Tibial nerve (tissue), 4 donors: ENCODE measurements at places on chromosomes 1 and 21. TPM values are rescaled to one million over a fixed set of nuclear protein-coding genes. Genes with fewer than 3 reads are reported as not detected.

GRCh38 chr1:107896936-107897335, 68.0 kb downstream of the VAV3 start:
- H3K36me3 ChIP-seq: no peaks in the 10 kb centered on the region
- DNase-seq: no peak
- H3K27me3 ChIP-seq: no peaks in the 10 kb centered on the region
- H3K4me3 ChIP-seq: no peak overlapping the region
- no peaks in the 10 kb centered on the region for H3K4me1 ChIP-seq

- no peak overlapping the region for H3K27ac ChIP-seq
- H3K27me3 ChIP-seq: no peaks in the 10 kb centered on the region
- no peak for DNase-seq
- no peaks in the 10 kb centered on the region for H3K4me1 ChIP-seq
- H3K4me3 ChIP-seq: no peak overlapping the region
- no peaks in the 10 kb centered on the region for H3K36me3 ChIP-seq
These were observed 15.8 kb upstream of the TTC22 start for GRCh38 chr1:54816951-54817350.

DNA sequence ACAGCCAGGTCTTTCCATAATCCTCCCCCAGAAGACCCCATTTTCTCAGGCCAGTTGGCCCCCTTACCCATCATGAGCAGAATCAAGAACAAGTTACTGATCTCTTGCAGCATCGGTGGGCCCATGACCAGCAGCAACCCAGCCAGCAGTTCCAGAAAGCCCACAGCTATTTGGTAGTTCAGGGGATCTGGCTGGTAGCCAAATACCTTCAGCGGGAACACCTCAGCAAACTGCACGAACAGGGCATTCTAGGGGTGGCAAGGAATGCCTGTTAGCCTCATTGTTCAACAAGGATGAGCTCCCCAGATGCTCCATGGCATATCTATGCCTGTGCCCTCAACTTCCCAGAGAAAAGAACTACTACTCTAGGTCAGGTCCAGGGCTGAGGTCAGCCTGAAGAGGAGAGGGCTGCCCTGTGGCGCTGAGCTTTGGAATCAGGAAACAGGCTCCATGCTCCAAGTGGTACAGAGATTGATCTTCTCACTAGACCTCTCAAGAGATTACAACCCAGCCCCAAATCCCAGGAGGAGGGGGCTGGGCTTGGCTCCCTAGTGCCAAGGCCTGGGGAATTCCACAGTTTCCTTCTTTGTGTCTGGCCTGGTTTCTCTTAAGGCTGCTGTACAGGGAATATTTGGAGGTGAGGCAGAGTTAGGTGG, 1.3 kb downstream of the TMEM35B start:
- peak overlapping the region; percentile 72 for H3K4me3 ChIP-seq
- peak overlapping the region; percentile 91 for H3K27ac ChIP-seq
- H3K4me1 ChIP-seq: peaks cover 34% of the 10 kb centered on the region
- no peaks in the 10 kb centered on the region for H3K36me3 ChIP-seq
- no peaks in the 10 kb centered on the region for H3K27me3 ChIP-seq

GRCh38 chr1:234768171-234768568, 158.2 kb upstream of the IRF2BP2 start:
- H3K27me3 ChIP-seq: no peaks in the 10 kb centered on the region
- no peak for DNase-seq
- H3K36me3 ChIP-seq: no peaks in the 10 kb centered on the region
- no peaks in the 10 kb centered on the region for H3K4me1 ChIP-seq

GRCh38 chr1:153032677-153033308, 1.8 kb downstream of the SPRR1B start:
- H3K27me3 ChIP-seq: no peaks in the 10 kb centered on the region
- no peak overlapping the region for H3K4me3 ChIP-seq
- no peaks in the 10 kb centered on the region for H3K36me3 ChIP-seq
- no peak overlapping the region for H3K27ac ChIP-seq
- H3K4me1 ChIP-seq: no peaks in the 10 kb centered on the region

DNA sequence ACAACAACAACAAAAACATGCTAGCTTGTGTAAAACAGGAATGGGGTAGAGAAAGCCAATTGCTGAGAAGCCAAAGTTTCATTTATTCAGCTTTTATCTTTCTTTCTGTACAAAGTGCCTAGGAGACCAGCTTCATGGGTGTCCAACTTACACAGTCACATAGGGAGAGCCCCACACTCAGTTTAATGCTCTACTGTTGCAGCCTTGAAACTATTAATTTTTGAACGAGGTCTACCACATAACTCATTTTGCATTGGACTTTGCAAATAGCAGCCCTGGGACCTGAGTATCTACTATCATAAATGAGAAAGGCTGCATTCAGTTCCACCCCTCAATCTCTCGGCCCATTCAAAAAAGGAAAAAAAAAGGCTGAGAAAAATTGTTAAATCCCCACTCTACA, 98.8 kb downstream of the ZNF644 start:
- H3K4me3 ChIP-seq: no peak overlapping the region
- H3K36me3 ChIP-seq: no peaks in the 10 kb centered on the region
- H3K27ac ChIP-seq: no peak overlapping the region
- DNase-seq: no peak
- H3K27me3 ChIP-seq: no peaks in the 10 kb centered on the region
- no peaks in the 10 kb centered on the region for H3K4me1 ChIP-seq

- no peaks in the 10 kb centered on the region for H3K27me3 ChIP-seq
- no peak overlapping the region for H3K4me3 ChIP-seq
- H3K4me1 ChIP-seq: peaks cover 6% of the 10 kb centered on the region
- peaks cover 4% of the 10 kb centered on the region for H3K36me3 ChIP-seq
These were observed 13.8 kb downstream of the MIER1 start for GRCh38 chr1:66938613-66939012.

DNA sequence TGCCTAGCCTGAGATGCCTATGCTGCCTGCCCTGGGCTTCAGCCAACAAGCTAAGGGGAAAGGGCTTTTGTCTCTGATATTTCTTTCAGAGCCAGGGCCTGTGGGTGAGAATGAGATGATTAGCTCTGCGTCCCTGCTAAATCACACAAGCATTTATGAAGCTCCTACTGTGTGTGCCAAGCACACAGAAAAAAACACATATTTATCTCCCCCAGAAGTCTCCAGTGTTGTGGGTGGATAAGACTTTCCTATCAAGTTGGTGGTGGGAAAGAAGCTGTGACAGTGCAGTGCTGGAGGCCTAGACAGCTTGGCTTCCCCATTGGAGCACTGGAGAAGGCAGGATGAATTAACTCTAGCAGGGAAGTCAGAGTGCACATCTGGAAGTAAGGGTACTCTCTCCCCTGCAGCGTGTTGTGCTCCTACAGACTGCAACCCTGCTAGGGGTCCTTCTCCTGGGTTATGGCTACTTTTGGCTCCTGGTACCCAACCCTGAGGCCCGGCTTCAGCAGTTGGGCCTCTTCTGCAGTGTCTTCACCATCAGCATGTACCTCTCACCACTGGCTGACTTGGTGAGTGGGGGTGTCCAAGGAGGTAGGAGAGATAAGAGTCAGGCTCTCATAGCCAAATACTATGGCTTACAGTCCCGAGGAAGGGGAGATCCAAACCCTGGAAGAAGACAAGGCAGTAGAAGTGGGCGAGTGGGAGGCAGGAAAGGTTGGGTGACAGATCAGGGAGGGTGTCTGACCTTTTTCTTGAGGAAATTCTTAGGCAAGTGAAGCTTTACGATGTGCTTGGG, 1.7 kb downstream of the SLC50A1 start:
- no peak overlapping the region for H3K4me3 ChIP-seq
- peaks cover 67% of the 10 kb centered on the region for H3K4me1 ChIP-seq
- DNase-seq: no peak

- H3K4me3 ChIP-seq: no peak overlapping the region
- H3K36me3 ChIP-seq: no peaks in the 10 kb centered on the region
- no peaks in the 10 kb centered on the region for H3K27me3 ChIP-seq
- no peaks in the 10 kb centered on the region for H3K4me1 ChIP-seq
These were observed 254.8 kb downstream of the KIF26B start for GRCh38 chr1:245409341-245410195.

GRCh38 chr21:29359718-29360117, 61.0 kb downstream of the BACH1 start:
- H3K4me1 ChIP-seq: no peaks in the 10 kb centered on the region
- no peak overlapping the region for H3K27ac ChIP-seq
- H3K27me3 ChIP-seq: no peaks in the 10 kb centered on the region

DNA sequence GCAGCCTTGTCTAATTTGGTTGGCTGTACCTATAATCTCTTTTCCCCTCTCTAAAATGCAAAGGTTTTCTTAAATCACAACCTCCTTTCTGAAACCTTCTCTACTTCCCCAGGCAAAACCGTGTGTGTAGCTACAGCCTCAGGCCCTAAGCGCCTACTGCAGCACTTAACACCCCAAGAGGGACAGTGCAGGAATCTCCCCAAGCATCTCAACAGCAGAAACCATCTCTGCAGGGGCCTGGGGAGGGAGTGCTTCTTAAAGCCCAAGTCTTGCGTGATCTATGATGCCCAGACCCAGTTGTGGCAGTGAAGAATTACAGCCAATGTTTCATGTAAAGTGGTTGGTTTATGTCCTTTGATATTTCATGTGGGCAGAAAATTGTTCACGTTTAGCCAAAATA, 159.3 kb downstream of the DSCAM start:
- H3K27ac ChIP-seq: no peak overlapping the region
- no peaks in the 10 kb centered on the region for H3K36me3 ChIP-seq
- no peak for DNase-seq
- no peak overlapping the region for H3K4me3 ChIP-seq

- H3K27ac ChIP-seq: peak overlapping the region; percentile 25
- no peaks in the 10 kb centered on the region for H3K4me1 ChIP-seq
- no peaks in the 10 kb centered on the region for H3K36me3 ChIP-seq
- no peak for DNase-seq
- H3K4me3 ChIP-seq: no peak overlapping the region
These were observed 272.5 kb downstream of the RRAGC start for GRCh38 chr1:38586993-38587646.

- H3K27ac ChIP-seq: no peak overlapping the region
- no peaks in the 10 kb centered on the region for H3K27me3 ChIP-seq
- no peak overlapping the region for H3K4me3 ChIP-seq
These were observed 10.4 kb upstream of the LDLRAP1 start for GRCh38 chr1:25532970-25533369.

DNA sequence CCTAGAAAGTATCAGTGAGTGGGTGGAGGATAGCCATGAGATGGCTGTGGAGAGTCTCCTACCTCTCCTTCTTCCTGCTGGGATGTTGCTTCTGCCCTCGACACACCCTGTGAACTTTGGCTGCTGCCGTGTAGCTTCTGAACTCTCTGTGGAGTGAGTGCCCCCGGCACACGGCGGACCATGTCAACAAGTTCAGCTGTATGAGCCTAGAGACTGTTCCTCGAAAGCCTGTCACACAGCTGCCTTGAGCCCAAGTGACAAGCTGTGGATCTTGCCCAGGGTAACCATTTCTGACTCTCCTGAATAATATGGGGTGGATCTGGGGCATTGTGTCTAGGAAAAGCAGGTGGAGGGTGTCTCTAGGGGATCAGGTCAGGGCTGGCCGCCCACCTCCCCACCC, 143.2 kb downstream of the NOS1AP start:
- no peak overlapping the region for H3K4me3 ChIP-seq
- H3K36me3 ChIP-seq: no peaks in the 10 kb centered on the region
- DNase-seq: no peak
- H3K4me1 ChIP-seq: peaks cover 19% of the 10 kb centered on the region

DNA sequence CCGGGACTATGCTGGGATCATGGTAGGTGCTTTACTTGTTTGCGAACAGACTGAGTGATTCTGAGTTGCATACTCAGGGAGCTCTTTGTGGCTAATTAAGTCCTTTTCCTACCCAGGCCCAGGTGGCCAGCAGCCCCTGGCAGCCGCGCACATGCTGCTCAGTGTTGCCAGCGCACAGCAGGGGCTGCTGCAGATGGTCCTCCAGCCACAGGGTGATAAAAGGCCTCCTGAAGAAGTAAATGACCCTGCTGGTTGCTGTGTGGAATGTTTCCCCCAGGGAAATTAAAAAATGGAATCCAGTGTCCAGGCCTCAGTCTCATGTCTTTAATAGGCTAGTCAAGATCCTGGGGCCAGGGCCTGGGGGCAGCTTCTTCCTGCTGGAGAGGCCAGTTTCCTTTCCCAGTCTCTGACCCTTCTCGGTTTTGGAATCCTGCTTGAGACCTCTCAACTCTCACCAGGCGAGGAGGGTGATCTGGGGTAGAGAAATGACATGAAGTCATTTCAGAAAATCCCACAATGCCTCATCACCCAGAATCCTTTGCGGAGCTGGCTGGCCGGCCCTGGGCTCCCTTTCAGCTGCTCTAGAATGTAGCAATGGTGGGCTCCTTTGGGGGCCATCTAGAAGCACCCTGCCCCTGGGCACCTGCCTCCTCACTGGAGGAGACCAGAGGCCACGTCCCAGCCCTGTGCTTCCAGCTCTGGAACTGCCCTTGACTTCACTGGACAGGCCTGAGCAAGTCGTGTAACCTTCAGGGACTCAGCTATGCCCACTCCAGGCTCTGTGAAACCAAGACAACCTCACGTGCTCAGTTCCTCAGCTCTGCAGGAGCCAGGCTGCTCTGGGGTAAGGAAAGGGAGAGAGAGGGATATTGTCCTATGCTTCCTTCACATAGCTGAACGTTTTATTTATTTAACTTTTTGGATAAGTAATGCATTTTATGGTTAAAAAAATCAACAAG, 131.4 kb downstream of the MRPS6 start:
- no peak overlapping the region for H3K4me3 ChIP-seq
- no peaks in the 10 kb centered on the region for H3K27me3 ChIP-seq
- H3K27ac ChIP-seq: peak overlapping the region; percentile 87
- no peak for DNase-seq

DNA sequence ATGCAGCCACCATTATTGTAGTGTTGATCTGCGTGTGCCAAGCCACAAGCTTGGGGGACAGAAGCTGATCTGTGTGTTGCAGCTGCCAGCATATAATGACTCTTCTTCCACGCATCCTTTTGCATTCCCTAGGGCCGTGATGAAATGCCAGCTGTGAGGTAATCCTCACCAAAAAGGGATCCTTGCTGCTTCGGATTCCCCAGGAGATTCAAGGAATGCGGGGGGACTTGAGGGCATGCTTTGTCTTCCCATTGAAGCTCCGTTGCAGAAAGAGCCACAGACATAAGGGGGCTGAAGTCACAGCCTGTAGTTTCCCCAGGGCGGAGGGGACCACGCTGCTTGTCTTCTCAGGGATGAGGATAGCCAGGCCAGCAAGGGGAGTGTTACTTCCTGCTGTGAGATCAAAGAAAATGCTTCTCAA, 281.6 kb upstream of the FMN2 start:
- no peaks in the 10 kb centered on the region for H3K36me3 ChIP-seq
- no peak overlapping the region for H3K4me3 ChIP-seq
- H3K27me3 ChIP-seq: no peaks in the 10 kb centered on the region
- H3K4me1 ChIP-seq: peaks cover 9% of the 10 kb centered on the region
- H3K27ac ChIP-seq: no peak overlapping the region

- DNase-seq: no peak
- peaks cover 9% of the 10 kb centered on the region for H3K36me3 ChIP-seq
- no peak overlapping the region for H3K27ac ChIP-seq
- no peaks in the 10 kb centered on the region for H3K27me3 ChIP-seq
- H3K4me3 ChIP-seq: no peak overlapping the region
These were observed 8.5 kb downstream of the SSR2 start for GRCh38 chr1:156012051-156012817.

Gene GPR153
- 10.8 TPM for total RNA-seq

Gene FAM72A
- 3.9 TPM for total RNA-seq

Gene MROH9
- 3.9 TPM for total RNA-seq

Gene MAPKAPK2
- 49.5 TPM for total RNA-seq

Gene BGLAP
- total RNA-seq: 2.1 TPM

Gene NEGR1
- 46.9 TPM for total RNA-seq

Gene CACNA1S
- not detected for total RNA-seq

Gene GBP6
- total RNA-seq: not detected

Gene MAB21L3
- total RNA-seq: not detected
